H7 (cell line): ENCODE measurements at places on chromosomes 12 and 14.

DNA sequence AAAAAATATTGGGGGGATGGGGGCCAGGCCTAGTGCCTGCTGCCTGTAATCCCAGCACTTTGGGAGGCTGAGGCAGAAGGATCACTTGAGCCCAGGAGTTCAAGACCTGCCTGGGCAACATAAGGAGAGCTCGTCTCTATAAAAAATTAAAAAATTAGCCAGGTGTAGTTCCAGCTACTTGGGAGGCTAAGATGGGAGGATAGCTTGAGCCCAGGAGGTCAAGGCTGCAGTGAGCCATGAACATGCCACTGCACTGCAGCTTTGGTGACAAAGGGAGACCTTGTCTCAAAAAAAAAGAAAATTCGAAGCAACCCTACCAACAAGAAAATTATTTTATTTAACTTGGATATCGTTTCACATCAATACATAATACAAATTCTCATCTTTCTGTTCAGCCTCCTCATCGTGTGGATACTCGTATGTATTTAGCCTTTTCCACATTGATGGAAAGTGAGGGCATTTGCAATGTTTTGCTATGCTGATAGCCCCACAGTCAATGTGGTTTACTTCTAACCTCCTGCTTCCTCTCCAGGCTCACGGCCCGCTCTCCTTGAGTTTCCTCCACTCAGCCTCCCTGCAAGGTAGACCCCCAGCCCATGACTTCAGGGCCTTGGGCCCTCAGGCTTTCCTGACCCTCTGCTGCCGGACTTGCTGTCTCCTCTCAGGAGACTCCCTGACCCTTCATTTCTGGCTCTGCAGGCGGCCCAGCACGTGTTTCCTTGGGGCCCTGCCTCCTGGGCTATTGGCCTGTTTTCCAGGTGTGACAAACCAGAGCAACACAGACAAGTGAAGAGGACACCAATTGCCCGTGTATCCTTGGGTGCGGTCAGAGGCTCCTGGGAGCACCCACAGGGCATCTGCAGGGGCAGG lies 54.8 kb downstream of the NFKBIA start:
- DNase-seq: peak; percentile 37

GRCh38 chr14:76782115-76782884 lies 21.0 kb downstream of the VASH1 start:
- DNase-seq: no peak

GRCh38 chr14:65229748-65230728 lies 127.7 kb upstream of the MAX start:
- peak; percentile 78 for DNase-seq

DNA sequence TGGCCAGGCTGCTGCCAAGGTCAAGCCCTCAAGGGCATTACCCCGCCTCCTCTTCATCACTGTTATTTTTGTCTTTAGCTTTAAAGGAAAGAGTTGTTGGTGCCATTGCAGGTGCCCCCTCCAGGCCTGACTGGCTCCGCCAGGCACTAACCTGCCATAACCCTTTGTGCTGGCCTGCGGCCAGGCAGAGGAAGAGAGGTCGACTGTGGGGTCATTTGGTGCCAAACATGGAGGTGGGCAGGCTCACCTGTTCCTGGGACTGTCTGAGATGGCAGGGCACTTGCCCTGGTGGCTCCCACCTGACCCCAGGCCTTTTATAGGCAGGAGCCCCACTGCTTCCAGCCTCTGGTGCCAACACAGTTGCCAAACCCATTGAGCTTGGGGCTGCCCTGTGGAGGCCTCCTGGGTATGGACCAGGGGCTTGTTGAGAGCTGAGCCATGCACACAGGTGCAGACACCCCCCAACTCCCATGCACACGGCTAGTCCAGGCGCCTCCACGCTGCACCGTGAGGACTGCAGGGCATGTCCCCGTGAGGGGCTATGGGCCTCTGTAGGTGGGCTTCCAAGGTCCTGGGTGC lies 29.4 kb upstream of the PLD4 start:
- DNase-seq: peak; percentile 25

DNA sequence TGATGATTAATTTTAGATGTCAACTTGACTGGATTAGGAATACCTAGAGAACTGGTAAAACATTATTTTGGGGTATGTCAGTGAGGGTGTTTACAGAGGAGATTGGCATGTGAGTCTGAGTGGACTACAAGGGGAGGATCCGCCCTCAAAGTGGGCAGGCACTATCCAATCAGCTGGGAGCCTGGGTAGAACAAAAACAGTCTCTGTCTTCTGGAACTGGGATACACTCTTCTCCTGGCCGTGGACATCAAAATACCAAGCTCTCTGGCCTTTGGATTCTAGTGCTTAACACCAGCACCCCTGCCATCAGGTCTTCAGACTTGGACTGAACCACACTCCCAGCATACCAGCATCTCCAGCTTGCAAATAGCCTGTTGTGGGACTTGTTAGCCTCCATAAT lies 4.4 kb upstream of the SCAF11 start:
- peak; percentile 33 for DNase-seq

- no peak for DNase-seq
Observed at GRCh38 chr12:52872644-52873389, 24.0 kb upstream of the KRT78 start.

- DNase-seq: no peak
Observed at GRCh38 chr14:34437729-34438080, 24.3 kb downstream of the SPTSSA start.

DNA sequence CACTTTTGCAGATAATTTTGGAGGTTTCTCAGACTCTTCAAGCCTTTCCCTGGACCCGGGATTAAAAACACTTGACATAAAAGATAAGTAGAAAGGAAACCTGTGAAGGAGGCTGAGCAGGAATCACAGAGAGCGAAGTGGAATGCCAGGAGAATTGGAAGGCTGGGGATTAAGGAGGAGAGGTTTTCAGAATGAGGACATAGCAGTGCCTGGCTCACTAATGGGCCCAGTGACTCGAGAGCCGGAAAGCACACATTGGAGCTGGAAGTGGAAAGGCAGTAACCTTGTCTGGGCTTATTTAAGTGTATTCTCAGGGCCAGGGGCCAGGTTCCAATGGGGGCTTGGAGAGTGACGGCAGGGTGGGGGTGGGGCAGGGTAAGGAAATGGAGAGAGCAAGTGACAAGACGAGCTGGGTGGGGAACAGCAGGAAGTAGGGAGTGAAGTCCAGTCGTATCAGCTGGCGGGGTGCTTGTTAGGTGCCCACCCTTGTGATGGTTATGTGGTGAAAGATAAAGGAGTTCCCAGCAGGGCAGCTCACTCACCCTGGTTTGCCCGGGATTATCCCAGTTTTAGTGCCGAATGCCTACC lies 13.1 kb downstream of the EVL start:
- DNase-seq: no peak
